ENCODE measurements at places on chromosomes 16 and 17.

- no peak for DNase-seq
These were observed 32.6 kb downstream of the PLXDC1 start for GRCh38 chr17:39118674-39119419.

- DNase-seq: no peak
These were observed 88.0 kb downstream of the NLK start for GRCh38 chr17:28130472-28130871.

DNA sequence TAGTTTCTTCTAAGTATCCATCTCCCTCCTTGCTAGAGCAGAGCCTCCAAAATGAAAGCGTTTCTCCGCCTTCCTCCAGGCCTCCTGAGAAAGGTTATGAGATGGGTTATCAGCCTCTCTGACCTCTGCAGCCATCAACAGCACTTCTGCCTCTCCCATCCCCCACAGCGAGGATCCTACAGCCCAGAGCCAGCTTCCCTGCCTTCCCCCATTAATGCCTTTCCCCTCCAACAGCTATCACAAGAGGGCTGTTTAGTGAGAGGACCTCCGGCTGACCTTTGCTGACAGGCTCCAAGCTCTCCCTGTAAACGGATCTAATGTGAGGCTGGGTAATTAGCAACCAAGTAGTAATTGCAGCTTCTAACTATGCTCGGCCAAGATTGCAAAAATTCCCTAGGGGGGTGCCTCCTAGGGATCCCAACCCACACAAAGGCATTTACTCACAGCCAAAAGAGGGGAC, 55.8 kb downstream of the ZFHX3 start:
- no peak for DNase-seq

GRCh38 chr17:4858882-4859260, 25.7 kb downstream of the MINK1 start:
- no peak for DNase-seq

DNA sequence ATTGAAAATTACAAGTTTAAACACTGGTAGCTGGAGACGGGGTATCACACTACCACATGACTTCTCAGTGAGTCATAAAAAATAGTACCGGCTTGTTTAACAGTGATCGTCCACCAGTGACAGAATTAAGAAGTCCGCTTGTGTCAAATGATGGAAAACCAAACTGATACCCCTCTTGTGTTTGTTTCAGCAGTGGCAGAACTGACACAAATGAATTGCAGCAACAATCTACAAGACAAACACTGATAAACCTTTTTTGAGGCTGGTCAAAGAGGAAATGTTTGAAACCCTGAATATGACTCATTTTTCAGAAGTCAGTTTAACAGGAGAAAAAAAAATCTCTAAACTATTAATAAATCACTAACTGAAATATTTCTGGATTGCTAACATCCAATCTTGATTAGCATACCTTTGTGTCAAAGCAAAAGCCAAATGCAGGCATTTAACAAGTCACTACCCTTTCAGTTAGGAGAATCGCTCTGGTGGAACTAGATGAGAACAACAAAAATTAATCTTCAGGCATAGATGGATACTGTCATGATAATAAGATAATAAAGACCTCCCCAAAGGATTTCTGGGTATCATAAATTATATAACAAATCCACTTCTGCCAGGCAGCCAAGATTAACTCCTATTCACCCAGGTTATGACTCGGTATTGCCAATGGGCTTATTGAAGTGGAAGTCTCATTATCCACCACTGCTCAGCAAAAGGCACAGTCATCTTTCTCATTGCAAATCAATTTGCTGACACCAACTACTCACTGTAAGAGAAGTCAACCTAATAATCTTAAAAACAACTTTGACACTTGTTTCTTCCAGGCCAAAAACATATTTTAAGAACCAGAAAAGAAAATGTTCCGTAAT, 20.8 kb downstream of the DCUN1D3 start:
- no peak for DNase-seq

- DNase-seq: peak; percentile 99
These were observed 42.2 kb upstream of the GSE1 start for GRCh38 chr16:85570735-85571562.

DNA sequence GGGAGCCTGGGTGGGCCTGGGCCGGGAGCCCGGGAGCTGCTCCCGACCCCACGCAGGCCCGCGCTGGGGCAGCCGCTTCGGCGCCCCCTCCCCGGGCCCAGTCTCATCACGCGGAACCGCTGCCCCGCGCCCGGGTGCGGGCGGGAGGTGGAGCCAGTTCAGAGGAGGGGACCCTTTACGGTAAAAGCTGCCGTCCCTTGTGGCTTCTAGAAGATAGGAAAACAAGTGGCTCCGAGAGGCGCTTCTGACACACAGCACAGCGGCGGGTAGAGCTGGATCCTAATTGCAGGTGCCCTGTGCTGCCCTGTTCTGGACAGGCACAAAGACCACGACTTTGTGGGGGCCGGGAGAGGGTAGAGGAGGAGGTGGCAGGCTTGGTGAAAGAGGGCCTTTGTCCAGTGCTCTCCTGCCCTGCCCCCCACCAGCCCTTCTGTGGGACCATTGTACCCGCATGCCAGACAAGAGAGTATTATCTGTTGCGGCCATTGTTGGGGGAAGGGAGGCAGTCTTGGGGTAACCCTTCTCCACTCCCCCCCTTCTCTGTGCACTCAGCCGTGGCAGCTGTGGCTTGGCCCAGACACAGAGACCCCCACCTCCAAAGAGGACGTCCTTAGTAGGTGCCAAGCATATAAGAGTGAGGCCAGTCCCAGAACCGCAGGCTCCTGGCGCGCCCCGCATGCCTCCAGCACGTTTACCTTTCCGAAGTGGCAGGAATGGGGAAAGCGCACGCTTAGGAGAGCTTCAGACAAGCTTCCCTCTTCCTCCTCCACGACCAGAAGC, 736 bp downstream of the CNP start:
- peak; percentile 67 for DNase-seq
